ENCODE measurements at places on chromosomes 11 and 22.
A peak's percentile ranks its signal among the peaks of the same experiment; 100 is the strongest.

GRCh38 chr11:28657378-28658030 lies 549.3 kb downstream of the METTL15 start:
- DNase-seq: no peak

GRCh38 chr11:93746101-93746500 lies 4.6 kb downstream of the C11orf54 start:
- no peak for DNase-seq

- DNase-seq: no peak
Observed at GRCh38 chr11:18710545-18710944, 12.0 kb downstream of the TMEM86A start.

DNA sequence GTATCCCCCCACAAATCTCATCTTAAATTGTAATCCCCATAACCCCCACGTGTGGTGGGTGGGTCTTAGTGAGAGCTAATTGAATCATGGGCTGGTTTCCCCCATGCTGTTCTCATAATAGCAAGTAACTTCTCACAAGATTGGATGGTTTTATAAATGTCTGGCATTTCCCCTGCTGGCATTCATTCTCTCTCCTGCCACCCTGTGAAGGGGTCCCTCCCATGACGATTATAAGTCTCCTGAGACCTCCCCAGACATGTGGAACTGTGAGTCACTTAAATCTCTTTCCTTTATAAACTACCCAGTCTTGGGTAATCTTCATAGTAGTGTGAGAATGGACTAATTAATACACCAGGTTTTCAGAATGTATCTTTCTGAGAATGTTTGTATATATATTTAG lies 1159.4 kb downstream of the FAM181B start:
- DNase-seq: no peak

DNA sequence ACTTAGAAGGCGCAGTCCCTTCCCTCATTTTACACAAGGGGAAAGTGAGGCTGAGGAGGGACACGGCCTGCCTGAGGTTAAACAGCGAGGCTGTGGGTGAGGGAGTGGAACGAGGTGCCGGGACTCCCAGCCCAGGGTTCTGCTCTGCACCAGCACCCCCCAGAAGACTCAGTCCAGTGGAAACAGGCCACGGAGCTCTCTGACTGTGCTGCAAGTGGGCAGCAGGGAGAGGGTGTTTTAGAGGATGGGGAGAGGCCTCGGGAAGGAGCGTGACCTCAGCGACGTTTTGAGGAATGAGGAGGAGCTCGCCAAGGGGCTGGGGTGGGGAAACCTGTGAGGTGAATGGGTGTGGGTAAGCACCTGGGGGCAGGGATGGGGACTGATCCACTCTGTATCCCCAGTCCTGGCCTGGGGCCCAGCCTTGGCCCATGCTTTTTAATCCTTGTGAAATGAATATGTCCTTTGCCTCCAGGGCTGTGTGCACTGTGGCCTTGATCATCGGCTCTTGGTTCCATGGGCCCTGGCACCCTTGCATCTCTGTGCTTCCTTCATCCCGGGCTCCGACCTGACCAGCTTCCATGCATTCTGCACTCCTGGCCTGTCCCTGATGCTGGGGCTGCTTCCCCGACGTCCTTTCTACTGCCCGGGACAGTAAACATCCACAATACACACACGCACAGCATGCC lies 44.2 kb downstream of the SHISAL1 start:
- no peak for DNase-seq

DNA sequence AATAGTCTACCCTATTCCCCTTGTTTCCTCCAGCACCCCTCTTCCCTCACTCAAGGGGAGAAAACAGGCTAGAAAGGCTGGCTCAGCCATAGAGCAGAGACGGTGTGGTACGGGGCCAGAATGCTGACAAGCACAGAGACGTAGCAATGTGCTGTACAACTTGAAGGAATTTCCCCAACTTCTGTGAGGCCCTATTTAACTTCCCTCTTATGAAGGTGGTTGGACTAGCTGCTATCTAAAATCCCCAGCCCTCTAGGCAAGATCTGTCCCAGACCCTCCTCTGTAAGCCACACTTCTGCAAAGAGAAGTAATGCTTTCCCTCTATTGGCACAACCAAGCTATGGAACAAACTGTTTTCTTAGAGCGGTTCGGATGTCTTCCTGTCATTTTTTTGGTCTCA lies 37.8 kb downstream of the PLEKHA7 start:
- no peak for DNase-seq

DNA sequence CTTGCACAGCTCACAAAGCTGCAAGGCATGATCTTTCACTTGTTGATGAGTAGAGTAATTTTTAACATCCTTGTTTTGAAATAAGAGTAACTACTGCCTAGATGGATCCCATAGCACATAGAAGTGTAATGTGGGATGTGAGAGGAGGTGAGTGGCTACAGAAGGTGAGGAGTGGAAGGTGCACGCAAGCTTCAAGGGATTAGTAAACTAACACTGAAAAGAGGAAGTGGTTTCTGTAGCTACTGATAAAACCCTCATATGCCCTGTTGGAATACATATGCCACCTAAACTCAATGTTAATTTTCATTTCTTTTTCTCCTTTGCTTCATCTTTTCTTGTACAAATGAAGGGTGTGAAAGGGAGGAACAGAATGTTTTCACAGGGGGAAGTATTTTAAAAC lies 22.0 kb upstream of the CTSC start:
- DNase-seq: no peak

DNA sequence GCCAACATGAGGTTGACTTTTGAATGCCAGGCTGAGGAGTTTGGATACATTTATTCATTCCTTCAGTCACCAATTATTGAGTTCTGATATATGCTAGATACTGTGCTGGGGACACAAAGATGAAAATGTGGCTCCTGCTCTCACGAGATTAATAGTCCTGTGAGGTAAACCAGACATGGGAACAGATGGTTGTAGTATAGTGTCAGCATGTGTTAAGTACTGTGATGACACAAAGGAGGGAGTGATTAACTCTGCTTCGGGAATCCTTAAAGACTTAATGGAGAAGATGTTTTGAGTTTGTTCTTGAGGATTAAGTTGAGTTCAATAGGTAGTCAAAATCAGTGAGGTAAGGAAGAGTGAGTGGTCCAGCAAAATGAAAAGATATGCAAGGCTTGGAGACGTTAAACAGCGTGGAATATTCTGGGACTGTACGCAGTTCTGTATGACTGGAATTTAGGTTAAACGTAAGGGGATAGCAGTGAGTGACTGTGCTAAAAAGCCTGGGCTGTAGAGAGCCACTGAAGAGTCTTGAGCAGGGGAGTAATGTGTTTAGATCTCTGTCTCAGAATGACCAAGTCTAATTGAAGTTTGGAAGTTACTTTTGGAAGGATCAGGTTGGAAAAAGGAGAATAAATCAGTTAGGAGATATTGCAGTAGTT lies 11.8 kb downstream of the RNF121 start:
- no peak for DNase-seq

DNA sequence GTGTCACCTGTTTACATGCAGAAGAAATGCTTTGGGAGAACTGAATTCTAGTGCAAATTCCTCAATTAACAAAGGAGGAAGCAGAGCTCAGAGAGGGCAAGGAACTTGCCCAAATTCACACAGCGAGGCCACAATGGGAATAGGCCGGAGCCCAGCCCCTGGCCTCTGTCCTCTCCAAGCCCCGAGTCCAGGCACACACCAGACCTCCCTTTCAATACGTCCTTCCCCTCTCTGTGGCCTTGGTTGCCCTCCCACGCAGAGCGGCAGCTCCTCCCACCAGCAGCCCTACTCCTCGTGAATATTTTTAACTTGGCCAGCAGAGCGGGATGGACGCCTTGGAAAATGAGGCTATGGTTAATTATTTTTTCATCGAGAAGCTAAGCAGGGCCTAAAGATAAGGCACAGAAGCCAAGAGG lies 1.6 kb upstream of the CARD10 start:
- DNase-seq: no peak

DNA sequence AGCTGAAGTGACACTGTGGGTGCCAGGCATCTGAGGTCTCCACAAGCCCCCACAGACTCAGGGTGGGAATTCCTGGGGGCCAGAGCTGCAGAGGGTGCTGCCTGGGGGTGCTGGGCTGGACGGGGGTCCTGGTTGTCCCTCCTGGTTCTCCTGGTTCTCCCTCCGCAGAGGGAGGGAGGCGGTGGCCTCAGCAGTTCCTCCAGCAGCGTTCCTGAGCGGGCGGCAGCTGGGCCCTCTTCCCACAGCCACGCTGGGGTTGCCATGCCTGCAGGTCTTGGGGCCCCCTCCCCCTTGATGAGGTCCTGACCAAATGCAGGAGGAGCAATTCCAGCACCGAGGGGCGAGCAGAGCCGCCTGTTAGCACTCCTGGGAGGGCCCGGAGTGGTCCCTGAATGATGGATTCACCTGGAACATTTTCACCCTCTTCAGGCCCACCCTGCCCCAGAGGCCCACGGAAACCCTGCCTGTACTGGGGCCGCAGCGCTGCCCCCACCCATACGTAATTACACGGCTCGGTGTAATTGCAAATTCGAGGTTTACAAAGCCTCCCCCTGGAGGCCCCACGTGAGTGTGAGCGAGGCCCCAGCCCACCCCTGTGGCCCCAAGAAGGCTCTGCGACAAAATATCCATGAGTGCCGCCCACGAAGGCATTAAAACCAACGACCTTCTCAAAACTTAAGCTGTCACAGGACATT lies 635 bp downstream of the C11orf21 start:
- DNase-seq: no peak

- no peak for DNase-seq
Observed at GRCh38 chr11:19576054-19576453, 136.6 kb upstream of the NAV2 start.

DNA sequence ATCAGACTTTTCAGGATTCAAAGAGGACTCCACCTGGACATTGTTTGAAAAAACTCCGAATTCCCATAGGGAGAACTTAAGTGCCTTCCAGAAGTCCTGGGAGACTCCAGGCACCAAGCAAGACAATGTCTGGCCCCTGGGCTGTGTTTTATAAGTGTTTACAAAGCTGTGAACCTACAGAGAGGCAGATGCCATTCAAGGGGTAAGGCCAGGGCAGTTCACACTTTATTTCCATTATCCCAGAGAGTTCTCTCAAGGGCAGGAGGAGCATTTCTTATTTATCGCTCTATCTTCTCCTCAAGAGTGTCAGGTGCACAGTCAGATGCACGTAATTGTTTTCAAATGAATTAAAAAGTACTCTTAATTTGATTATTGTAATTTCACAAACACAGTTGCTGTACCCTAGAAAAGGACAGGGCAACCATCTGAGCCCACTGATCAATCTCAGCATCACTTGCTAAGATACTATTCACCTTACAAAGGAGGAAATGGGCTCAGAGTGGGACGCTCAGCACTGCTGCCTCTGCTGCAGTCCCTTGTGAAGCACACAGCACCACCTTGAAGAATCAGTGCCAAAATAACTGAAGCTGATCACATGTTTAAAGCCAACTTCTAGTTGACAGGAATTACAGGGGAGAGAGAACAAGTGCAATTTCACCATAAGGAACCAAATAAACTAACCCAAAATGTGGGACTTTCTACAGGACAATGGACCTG lies 35.0 kb downstream of the RASSF10 start:
- no peak for DNase-seq

GRCh38 chr11:72084076-72084475 lies 3.4 kb downstream of the LRRC51 start:
- DNase-seq: no peak

DNA sequence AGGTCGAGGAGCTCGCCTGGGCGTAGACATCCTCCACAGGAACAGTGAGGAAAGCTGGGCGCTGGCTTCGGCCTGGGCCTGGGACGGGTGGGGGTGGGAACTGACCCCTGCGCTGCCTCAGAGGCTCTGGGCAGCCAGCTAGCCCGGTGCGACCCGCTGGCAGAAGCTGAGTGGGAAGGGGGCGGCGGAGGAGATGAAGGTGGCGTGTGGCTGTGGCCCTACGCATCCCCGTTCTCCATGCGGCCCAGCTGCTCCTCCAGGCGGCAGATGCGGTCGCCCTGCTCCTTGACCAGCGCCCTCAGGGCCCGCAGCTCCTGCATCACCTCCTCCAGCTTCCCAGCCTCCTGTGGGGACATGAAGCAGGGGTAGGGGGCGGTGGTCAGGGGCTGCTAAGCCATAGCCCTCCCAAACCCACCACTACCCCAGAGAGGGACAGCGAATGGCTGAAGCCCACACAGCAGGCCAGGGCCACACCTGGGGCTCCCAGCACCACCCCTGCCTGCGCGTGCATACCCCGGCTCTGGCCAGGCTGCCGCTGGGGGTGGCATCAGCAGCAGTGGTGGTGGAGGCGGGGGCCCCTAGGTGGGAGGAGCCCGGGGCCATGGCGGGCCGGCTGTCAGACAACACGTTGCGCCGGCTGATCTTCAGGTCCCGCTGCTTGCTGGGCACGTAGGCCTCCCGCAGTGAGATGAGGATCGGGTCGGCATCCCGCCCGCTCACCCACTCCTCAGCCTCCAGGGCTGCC lies 848 bp upstream of the PTPRCAP start:
- DNase-seq: peak; percentile 72

DNA sequence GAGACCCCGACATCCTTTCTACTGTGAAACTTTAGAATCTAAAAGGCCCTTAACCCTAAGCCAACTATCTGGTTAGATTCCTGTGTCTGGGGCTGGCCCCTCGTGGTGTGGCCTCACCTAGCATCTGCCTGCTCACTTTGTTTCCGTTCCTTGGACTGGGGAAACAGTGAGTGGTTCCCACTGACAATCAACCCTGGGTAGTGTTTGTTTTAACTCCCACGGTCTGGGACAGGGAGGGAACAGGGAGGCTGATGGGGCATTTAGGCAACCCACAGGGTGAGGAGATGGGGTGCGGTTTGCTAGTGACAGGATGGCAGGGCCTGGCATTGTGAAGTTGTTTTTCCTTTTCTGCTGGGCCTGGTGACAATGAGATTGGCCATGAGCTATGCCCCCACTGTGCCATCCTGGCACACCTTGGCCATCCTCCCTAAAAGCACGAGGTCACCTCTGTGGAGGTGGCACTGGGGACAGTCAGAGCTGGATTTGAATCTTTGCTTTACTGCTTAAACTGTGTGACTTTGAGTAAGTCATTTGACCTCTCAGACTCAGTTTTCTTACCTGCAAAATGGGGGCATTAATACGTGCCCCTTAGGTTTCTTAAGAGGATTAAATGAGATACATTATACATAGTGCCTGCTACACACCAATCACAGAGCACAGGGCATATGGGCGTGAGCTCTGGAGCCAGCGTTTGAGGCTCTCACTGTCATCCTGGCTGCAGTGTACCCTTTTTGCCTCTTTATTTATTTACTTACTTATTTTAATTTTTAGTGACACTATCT lies 31.4 kb downstream of the CHRDL2 start:
- no peak for DNase-seq

DNA sequence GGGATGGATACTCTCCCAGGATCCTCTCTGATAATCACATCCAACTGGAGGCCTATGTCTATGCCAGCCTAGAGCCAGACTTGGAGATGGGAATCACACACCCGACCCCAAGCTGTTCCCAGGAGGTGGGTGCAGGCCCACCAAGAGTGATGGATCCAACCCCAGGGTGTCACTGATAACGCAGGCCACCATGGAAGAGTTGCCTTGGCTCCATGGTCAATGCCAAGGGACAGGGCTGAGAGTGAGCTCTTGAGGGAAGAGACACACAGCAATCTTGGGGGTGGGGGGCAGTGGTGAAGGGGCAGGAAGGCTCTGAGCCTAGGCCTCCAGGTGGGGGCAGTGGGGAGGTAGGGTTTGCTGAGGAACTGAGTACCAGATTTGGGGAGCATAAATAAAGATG lies 16.9 kb downstream of the TUB start:
- DNase-seq: no peak

Data from stimulated activated CD4-positive, alpha-beta T cell treated with anti-CD3 and anti-CD28 coated beads, Interleukin-1b, Interleukin-23, amount 100 ng/mL, for 4 hours (primary cell).